MCF 10A (cell line): ENCODE measurements at places on chromosomes 2 and 18.

DNA sequence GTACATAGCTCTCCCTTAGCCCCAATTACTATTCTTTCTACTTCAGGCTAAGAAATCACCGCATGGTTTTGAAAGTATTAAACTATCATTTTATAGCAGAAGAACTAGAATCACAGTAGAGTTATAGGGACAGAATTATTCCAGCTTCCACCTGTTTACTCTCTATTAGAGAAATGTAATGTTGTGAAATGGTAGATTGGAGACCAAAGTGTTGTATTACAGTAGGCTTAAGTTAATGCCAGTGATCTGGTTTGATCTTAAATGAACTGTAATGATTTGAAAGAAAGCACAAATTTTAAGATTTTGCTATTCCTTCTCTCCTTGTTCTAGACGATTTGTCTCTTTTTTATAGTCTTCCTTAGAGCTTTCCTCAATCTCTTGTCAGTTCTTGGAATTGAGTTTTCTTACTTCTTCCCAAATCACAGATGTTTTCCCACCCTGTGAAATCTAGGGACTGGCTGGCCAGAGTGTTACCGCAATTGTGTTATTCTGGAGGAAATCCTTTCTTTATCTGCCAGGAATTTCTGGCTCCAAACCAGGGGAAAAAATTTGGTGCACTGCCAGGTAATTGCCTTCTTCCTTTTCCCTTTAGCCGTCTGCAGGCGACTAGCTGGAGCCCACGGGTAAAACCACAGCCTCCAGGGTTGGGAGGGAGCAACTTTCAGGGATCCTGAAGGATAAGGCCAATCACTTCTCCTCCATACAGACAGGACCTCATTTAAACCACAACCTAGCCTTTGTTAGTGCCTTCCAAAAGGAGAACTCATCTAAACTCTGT is 51.7 kb downstream of the NOP58 start:
- DNase-seq = peak; percentile 95

DNA sequence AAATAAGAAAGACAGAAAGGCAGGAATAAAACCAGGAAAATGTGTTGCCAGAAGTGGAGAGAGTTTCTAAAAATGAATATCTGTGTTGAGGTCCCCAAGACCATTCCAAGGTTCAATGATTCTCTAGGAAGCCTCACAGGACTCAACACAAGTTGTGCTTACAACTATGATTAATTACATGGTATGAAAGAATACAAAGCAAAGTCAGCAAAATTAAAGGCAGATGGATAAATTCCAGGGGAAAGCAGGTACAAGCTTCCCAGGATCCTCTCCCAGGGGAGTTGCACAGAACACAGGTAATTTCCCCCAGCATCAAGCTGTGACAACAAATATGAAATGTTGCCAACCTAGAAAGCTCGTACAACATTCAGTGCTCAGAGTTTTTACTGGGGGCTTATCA is 154.4 kb upstream of the HNMT start:
- DNase-seq = no peak

DNA sequence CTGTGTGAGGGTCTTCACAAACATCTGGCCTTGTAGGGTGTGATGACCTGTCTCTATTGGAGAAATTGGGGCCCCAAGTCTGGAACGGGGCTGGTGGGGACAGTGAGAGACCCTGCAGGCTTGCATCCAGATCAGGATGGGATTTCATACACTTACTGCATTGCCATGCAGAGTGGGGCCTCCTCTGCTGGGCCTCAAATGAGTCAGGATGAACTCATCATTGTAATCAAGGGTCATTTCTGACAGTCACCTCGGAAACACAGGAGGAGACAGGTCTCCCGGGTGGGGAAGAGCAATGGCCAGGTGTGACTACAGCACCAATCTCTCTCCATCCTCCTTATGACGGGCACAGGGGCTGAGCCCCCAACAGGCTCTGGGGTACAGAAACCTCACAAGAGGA is 48.1 kb upstream of the GALR1 start:
- no peak for DNase-seq

GRCh38 chr18:63105636-63106316 is 213.8 kb downstream of the BCL2 start:
- DNase-seq = no peak

DNA sequence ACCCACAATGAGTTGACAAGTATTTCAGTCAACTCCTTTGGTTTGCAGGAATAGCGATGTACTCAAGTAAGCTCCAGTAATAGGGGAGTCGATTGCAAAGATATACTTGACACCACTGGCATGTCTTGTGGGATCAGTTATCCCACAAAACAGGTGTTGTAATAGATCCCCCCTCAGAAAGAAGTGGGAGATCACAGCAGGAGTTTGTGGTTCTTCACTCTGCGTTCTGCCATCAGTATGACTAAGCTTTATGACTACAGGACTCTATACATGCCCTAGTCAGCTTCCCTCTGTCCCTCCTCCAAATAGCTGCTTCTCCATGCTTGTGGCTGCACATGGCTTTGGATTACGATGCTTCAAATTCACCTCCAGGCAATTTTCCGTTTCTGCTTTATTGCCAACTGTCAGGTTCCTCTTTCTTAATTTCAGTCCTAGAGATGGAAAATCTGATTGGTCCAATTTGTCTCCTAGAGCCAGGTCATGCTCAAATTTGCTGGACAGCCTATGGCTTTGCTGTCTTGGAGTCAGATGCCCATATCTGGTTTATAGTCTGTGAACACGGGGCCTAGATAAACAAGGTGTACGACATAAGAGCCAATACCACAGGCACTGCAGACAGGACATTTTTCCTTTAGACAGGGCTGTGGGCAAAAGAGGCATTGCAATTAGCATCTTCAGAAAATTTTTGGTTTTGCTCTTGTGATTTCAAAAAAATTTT is 221.7 kb downstream of the PAX3 start:
- peak; percentile 16 for DNase-seq

- DNase-seq = no peak
Measured at GRCh38 chr2:113979191-113980128, 89.6 kb downstream of the ACTR3 start.

DNA sequence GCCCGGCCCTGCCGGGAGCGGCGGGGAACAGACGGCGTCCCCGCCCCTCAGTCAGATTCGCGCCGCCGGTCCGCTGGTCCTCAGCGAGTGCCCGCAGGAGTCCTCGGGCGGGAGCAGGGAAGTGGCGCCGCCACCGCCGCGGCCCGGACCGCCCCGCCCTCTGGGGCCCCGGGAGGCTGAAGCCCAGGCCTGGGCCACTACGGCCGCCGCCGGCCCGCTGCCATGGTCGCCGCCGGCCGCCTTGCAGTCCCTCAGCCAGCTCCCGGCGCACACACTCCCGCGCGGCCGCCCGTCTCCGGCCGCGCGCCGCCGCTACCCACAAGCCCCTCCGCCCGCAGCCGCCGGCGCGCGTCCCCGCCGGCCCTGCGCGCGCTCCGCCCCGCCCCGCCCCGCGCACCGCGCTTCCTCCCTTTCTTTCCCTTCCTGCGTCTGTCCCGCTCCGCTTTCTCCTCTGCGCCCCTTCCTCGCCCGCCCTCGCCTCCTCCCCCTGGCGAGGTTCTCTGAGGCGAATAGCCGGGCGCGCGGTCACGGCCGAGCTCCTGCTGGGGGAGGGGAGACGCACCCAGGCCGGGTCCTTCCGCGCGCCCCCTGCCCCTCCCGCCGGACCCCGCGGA is at the start of gene ROCK2:
ROCK2 (minus strand) TSS at position 295 of the 614 bp plus-strand sequence. CDS start 500 bp downstream, outside the sequence.
- peak; percentile 82 for DNase-seq

DNA sequence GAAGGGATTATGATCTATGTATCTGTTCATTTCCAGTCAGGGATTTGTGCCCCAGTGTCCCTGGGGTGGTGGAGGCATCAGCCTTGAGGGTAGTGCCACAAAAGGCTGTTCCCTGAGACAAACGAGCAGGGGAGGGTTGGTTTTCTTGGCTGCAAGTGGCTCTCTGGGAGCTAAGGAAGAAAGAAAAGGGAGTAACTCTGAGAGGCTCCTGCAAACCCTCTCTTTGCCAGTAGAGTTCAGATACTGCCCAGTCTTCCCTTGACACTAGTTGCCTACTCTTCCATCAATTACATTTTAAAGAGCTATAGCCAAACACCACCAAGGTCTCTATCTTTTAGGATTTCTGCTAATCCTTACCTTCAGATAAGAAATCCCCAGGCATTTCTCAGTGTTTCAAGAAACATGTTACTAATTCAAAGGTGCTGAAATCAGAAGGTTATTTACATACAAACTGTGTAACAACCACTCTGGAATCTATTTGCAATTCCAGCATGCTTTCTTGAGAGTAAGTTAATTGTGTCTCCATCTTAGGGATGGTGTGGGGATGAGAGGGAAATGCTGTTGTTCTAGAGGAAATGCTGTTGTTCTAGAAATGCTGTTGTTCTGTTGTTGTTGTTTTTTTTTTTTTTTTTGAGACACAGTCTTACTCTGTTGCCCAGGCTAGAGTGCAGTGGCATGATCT is 18.7 kb upstream of the KCTD1 start:
- DNase-seq = no peak

GRCh38 chr18:46424898-46425297 is 232.1 kb downstream of the LOXHD1 start:
- DNase-seq = peak; percentile 63

- peak; percentile 87 for DNase-seq
Measured at GRCh38 chr2:213284105-213285090, at the start of gene SPAG16. SPAG16 (plus strand) TSS chr2:213284464.

DNA sequence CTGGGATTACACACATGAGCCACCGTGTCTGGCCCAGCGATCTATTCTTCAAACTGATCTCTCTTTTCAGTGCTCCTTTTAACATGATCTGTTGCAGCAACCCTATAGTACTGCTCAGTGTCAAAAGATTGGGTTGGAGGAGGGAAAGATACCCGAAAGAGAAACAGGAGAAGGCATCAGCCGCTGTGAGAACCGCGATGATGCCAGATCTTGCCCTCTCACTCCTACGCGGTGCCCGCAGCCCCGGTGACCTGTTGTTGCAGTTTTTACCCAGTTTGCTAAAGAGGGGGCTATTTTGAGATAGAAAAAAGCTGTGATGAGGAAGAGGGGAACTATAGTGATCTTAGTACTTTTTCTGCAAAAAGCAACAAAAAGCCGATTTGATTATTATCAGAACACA is 335.5 kb downstream of the KCNS3 start:
- no peak for DNase-seq

GRCh38 chr2:102581911-102582310 is 37.4 kb upstream of the SLC9A2 start:
- DNase-seq = no peak

DNA sequence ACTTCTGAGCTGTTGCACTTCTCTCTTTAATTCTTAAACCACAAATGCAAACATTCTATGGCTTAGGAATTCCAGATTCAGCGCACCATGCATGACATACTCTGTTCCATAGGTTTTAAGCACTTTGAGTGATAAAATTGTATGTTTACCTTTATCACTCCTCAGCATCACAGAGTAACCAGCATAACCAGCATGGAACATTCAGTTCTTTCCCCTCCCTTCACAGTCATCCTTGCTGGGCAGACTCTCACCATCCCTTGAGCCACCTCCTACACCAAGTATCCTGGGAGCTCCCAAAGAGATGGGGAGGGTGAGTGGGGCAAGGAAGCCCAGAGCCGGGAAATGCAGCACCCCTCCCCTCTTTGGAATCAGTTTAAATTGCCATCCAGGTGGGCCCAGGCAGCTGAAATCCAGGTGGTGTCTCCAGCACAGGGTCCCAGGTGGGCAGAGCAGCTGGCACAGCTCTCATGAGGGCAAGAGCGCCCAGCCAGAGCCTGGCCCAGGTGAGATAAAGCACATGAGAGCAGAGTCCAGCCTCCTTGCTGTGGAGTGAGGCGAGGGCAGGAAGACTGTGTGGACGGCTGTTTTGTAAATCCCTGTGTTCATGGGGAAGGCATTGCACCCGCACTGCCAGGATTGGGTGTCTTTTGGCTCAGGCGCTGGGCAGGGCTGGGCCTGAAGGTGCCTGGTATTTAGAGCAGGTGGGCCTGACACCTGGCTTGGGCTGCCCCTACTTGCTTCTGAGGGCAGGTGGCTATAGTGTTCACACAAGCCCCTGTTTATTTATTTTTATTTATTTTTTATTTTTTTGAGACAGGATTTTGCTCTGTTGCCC is 36.8 kb downstream of the LAMA3 start:
- DNase-seq = no peak

- DNase-seq = no peak
Measured at GRCh38 chr2:240642061-240642805, 17.0 kb downstream of the GPR35 start.

DNA sequence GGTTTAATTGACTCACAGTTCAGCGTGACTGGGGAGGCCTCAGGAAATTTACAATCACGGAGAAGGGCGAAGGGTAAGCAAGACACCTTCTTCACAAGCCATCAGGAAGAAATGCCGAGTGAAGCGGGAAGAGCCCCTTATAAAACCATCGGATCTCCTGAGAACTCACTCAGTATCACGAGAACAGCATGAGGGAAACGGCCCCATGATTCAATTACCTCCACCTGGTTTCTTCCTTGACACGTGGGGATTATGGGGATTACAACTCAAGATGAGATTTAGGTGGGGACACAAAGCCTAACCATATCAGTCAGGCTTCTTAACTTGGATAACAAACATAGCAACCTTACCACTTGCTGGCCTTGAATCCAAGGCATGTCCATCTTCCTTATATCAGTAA is 289.0 kb upstream of the STON1 start:
- no peak for DNase-seq

GRCh38 chr2:138490673-138491494 is 10.7 kb upstream of the SPOPL start:
- no peak for DNase-seq

DNA sequence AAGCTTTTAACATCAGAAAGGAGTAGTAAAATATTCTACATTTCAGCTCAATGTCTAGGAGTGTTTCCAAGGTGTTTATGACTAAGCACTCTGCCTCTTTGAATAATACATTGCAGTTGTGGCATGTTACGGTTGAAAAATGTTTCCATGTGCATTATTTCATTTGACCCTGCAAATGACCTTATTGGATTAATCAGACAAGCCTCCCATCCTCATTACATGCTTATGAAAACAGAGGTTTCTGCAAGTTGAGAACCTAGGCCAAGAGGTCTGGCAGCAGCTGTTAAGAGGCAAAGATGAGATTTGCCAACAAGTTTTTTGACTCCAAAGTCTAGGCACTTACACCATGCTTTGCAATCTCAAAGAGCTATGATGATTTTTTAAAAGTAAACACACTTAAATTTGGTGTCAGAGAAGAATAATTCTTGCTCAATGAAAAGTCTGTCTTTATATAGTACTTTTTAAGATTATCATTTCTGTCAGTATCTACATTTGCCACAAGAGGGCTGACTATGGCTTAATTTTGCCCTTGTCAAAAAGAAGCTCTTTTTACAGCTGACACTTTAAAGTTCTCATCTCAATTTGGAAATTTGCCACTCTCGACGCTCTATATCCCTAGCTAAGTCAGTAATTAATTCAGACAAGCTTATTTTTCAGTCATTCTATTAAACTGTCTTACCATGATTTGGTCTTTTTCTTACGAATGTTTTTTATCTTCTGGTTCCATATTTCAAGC is 260.6 kb downstream of the PAX3 start:
- peak; percentile 43 for DNase-seq

DNA sequence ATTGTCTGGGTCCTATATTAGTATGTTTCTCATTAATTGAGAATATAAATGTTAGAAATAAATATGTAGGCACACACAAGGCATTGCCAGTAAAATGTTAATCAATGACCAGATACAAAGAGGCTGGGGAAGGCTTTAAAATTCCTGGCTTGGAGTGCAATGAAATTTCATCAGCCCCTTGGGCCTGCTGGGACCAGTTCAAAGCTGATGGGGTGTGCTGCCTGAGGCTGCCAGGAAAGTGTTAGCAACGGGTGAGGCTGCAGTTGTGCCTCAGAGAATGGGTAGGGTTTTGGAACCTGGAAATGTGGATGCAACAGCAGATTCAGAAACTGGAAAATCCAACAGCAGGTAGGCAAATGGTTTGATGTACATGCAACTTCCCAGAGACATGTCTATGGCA is 68.9 kb downstream of the DIPK1C start:
- peak; percentile 16 for DNase-seq

GRCh38 chr2:121095257-121096080 is 189.5 kb downstream of the TFCP2L1 start:
- peak; percentile 81 for DNase-seq

- DNase-seq = no peak
Measured at GRCh38 chr18:55862693-55863390, 274.9 kb upstream of the TCF4 start.
